ENCODE measurements at places on chromosomes 16 and 17.
A peak's percentile ranks its signal among the peaks of the same experiment; 100 is the strongest.

GRCh38 chr17:3571043-3571900 is 13.7 kb upstream of the TRPV3 start:
- DNase-seq = no peak

GRCh38 chr16:66395806-66396555 is 29.5 kb downstream of the CDH5 start:
- DNase-seq = no peak

- peak; percentile 24 for DNase-seq
Measured at GRCh38 chr17:2053380-2054261, 1.3 kb upstream of the HIC1 start.

DNA sequence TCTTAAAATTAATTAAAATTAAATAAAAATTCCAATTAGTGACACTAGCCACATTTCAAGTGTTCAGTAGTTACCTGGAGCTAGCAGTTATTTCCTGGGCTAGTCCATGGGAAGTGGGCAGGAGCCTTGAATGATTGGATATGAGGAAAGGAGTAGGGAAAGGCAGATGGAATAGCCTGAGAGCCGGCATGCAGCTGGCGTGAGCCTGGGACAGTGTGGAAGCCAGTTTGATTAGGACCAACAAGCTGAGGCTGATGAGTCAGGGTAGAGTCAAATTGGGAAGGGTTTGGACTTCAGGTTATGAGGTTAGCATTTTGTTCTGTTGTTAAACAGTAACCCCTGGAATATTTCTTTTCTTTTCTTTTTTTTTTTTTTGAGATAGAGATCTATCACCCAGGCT is 15.3 kb upstream of the GNA13 start:
- DNase-seq = no peak

- DNase-seq = no peak
Measured at GRCh38 chr17:80182845-80183223, 13.0 kb downstream of the CARD14 start.

DNA sequence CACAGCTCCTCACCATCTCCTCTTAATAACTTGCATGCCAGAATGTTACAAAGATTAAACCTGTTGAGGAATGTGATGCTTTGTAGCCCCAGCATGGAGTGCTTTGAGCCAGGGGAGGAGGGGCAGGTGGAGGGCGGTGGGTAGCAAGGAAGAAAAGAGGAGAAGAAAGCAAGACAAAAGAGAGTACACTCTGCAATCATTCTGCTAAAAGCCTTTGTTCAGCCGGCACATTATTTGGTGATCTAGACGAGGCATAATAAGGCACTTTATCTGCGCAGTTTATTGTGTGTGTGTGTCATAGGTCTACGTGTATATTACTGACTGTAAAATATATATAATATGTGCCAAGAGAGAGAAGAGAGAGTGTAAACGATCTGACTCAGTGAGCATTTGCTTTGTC is 139.1 kb downstream of the SOX9 start:
- no peak for DNase-seq

GRCh38 chr16:71214746-71215381 is 15.7 kb downstream of the HYDIN start:
- DNase-seq = no peak

DNA sequence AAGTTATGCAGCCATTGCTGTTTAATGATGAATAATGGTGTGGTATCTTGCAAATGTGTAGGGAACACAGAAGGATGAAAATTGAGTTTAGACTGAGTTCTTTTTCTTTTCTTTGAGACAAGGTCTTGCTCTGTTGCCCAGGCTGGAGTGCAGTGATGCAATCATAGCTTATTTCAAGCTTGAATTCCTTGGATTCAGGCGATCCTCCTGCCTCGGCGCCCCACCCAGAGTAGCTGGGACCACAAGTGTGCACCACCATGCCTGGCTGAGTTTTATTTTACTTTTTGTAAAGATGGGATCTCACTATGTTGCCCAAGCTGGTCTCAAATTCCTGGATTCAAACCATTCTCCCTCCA is 74.6 kb upstream of the TBC1D3K start:
- no peak for DNase-seq

Measured in bone marrow (tissue), 2 donors.